ENCODE measurements at places on chromosomes 2 and 18.

DNA sequence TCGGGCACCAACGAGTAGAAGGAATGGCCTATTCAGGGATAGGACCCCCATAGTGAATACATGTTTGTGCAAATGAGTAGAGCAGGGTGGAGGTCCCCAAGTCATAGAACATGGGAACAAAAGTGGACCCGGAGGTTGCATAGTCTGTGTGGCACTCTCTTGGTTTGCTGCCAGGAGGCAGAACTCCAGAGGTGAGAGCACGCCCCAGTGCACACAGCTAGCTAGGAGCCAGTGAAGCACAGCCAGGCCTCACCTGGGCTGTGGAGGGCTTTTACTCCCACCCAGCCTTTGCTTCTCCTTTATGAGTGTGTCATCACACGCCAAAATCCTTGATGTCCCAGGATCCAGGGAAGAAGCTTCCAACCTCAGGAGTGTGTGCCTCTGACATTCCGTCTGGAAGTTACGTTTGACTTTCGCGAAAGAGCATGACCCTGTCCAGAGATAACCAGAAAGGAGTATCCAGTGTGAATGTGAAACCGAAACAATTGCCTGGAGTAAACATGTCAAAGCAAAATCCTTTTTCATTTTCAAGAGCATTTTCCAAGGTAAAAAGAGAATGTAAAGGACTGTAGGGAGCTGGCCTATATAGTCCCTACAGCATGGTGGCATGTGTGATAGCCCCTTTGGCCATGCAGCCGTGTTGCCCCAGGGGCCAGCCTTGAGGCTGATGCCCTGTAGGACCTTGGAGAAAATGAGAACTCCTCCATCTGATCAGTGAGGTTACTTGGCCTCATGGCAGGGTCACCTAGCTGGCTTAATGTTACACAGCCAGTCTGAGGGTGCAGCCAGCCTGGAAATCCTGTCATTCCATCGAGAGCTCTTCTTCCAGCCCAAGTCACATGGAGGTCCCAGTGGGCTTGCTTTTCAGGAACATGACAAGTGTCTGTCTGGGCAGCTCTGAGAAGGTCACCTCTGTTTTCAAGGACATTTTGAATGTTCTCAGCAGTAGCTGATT, 8.8 kb downstream of the TRIB2 start:
- no peaks in the 10 kb centered on the region for H3K4me1 ChIP-seq
- H3K27me3 ChIP-seq: no peaks in the 10 kb centered on the region
- peaks cover 73% of the 10 kb centered on the region for H3K36me3 ChIP-seq
- no peak for DNase-seq
- no peak overlapping the region for H3K4me3 ChIP-seq

- H3K4me1 ChIP-seq: no peaks in the 10 kb centered on the region
- H3K36me3 ChIP-seq: no peaks in the 10 kb centered on the region
- no peak overlapping the region for H3K4me3 ChIP-seq
- no peaks in the 10 kb centered on the region for H3K27me3 ChIP-seq
- H3K27ac ChIP-seq: no peak overlapping the region
These were observed 103.0 kb downstream of the DNER start for GRCh38 chr2:229611360-229611759.

- no peaks in the 10 kb centered on the region for H3K4me1 ChIP-seq
- H3K27me3 ChIP-seq: no peaks in the 10 kb centered on the region
- peak overlapping the region; percentile 13 for H3K27ac ChIP-seq
- H3K36me3 ChIP-seq: peaks cover 17% of the 10 kb centered on the region
- no peak overlapping the region for H3K4me3 ChIP-seq
- DNase-seq: no peak
These were observed 14.1 kb downstream of the CEP68 start for GRCh38 chr2:65070172-65070830.

- no peak overlapping the region for H3K4me3 ChIP-seq
- no peaks in the 10 kb centered on the region for H3K27me3 ChIP-seq
- H3K4me1 ChIP-seq: no peaks in the 10 kb centered on the region
- DNase-seq: no peak
- H3K27ac ChIP-seq: no peak overlapping the region
These were observed 667.0 kb downstream of the TSN start for GRCh38 chr2:122422384-122422991.

GRCh38 chr2:239160226-239161143, 240.3 kb downstream of the HDAC4 start:
- no peak for DNase-seq
- no peaks in the 10 kb centered on the region for H3K27me3 ChIP-seq
- H3K36me3 ChIP-seq: peaks cover 34% of the 10 kb centered on the region
- H3K4me3 ChIP-seq: no peak overlapping the region
